ENCODE measurements at places on chromosomes 4 and X.
A peak's percentile ranks its signal among the peaks of the same experiment; 100 is the strongest.

DNA sequence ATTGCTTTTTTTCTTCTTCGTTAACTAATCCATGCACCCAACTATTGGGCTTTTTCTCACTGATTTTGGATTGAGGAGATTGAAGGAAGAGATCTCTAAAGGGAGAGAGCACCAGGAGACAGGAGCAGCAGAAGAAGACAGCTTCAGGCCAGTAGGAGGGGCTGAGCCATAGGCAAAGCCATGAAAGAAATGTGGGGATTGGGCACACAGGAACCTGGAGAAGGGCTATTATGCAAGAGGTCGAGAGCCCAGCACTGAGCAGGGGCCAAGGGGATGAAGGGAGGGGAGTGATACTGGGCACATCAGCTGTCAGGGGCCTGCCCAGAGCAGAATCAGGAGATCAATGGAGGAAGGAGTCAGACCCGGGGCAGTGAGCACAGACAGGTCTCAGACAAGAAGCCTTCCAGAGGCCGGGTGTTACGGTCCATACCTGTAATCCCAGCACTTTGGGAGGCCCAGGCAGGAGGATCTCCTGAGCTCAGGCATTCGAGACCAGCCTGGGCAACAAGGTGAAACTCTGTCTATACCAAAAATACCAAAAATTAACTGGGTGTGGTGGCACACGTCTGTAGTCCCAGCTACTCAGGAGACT lies 140.9 kb downstream of the BCOR start:
- DNase-seq, result no peak

DNA sequence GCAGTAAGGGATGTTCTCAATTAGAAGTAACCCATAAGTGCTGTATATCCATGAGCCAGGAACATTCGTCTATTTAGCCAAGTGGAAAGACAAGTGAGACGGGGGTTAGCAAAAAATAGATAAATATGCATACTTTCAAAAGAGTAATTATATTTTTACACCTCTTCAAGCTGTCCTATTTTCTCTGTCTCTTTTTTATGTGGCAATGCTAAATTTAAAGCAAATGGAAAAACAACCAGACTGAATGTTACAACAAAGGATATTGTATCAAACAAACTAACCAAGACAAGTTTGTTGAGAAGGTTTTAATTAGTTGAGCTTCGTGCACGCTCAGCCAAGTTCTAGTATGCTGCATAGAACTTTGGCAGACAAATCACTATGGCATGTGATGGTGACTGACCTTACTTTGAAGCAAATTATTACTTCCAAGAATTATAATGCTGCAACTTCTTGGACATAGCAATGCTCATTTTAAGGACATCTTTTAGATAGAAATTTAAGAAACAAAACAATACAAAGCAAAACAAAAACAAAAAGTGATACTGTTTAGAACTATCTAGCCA lies 61.4 kb upstream of the TMEM150C start:
- DNase-seq, result no peak

- DNase-seq, result no peak
Measured at GRCh38 chr4:149120331-149121022, 678.3 kb upstream of the NR3C2 start.

GRCh38 chrX:109826954-109827708 lies 94.1 kb upstream of the ACSL4 start:
- DNase-seq, result no peak

- no peak for DNase-seq
Measured at GRCh38 chr4:166123546-166123945, 250.5 kb downstream of the TLL1 start.

GRCh38 chrX:111216293-111216801 lies 53.9 kb downstream of the CAPN6 start:
- DNase-seq, result no peak

GRCh38 chr4:77843628-77844027 lies 19.0 kb upstream of the MRPL1 start:
- DNase-seq, result no peak

DNA sequence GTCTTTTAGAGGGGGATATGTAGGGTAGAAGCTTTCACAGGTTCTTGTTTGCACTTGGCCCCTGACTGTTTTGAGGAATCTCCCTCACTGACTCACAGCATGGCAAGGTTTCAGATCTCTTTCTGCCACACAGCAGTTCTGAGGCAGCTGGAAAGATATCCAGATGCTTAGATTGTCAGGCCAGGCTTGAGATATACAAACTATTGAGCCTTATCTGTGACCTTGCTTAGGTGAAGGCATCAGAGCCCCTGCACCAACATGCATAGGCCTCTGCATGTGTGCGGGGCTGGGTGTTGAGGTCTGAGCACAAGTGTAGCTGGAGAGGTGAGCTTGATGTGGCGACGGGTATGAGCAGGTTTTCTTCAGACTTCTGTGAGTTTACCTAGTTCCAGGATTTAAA lies 80.9 kb upstream of the MSANTD1 start:
- no peak for DNase-seq

DNA sequence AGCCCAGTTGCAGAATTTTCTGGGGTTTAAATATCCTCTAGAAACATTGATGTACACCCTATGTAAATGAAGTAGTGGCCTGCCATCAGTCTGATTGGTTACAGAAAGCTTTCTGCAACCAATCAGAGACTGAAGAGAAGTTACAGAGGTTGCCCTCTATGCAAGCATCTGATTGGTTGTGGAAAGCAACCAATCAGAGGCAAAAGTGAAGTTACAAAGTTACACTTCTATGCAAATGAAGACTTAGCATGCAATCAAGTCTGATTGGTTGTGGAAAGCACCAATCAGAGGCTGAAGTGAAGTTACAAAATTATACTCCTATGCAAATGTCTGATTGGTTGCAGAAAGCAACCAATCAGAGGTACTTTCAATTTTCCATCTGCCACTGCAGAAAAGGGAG lies 51.9 kb upstream of the USP9X start:
- no peak for DNase-seq

GRCh38 chrX:56794404-56795230 lies 65.6 kb downstream of the NBDY start:
- DNase-seq, result peak; percentile 55

GRCh38 chrX:77293331-77293995 lies 153.7 kb upstream of the FGF16 start:
- DNase-seq, result no peak

GRCh38 chrX:105645667-105646357 lies 176.5 kb upstream of the NRK start:
- DNase-seq, result no peak

- no peak for DNase-seq
Measured at GRCh38 chr4:31649878-31650277, 929.7 kb downstream of the PCDH7 start.

- no peak for DNase-seq
Measured at GRCh38 chr4:172207886-172208285, 394.7 kb downstream of the GALNTL6 start.

DNA sequence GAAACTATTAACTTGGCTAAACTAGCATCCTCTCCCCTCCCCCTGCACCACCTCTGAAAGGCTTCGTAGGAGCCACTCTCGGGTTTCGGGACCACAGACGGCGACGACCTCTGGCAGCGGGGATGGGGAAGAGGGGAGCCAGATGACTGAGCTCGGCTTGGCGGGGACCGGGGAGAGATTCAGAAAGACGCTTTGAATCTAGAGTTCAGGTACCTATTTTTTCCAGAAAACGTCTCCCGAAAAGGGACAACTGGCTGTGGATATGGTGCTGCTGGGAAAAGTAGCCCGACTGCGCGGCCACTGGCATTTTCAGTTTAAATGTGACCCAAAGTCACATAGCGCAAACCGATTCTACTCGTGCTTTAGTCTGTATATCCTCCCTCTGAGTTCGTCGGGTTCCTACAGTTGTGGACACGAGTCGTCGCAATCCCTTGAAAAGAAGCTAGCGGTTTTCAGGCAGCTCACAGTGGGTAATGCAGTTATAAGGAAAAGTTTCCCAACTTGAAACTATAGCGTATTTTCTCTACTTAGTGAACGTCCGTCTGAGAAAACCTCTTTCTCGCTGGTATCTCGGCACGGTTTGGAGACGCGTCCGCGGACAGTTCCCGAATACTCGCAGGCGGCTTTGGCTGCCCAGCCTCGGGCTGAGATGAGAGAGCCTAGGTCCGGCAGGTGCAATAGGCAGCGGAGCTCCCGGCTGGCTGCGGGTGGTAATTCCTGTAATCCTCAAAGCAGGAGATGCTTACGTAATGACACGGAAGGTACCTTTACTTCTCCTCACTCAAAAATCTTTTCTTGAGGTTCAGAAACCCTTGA lies 1.3 kb downstream of the PARM1 start:
- no peak for DNase-seq

GRCh38 chr4:112546476-112546875 lies 30.5 kb upstream of the NEUROG2 start:
- DNase-seq, result no peak

DNA sequence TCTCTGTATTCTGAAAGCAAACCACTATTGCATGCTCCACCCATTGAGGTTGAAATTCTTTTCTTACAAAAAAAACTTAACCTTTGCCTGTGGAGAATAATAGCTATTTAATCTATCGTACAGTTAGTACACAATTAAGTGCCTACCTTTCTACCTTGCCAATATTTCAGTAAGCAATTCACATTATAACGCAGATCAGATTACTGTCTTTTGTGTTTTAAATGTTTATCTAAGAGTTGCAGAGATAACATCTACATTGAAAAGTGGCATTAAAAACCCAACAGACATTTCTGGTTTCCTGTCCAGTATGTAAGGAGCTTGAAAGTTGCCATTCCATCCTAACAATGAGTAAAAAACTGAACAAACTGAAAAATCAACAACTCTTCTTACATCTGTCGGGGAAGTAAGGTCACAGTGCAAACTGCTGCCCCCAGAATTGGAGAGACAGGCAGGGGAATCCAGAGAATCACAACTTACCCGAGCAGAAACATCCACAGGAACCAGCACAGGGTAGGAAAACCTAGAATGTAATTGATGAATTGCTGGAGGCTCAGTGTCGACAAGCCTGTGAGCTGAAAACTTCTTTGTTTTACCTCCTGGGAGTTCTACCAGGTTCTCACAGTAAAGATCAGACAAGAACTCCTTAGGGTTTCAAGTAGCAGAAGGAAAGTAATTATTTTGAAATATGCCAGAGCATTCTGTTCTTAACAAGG lies 27.3 kb upstream of the ACSL4 start:
- no peak for DNase-seq

DNA sequence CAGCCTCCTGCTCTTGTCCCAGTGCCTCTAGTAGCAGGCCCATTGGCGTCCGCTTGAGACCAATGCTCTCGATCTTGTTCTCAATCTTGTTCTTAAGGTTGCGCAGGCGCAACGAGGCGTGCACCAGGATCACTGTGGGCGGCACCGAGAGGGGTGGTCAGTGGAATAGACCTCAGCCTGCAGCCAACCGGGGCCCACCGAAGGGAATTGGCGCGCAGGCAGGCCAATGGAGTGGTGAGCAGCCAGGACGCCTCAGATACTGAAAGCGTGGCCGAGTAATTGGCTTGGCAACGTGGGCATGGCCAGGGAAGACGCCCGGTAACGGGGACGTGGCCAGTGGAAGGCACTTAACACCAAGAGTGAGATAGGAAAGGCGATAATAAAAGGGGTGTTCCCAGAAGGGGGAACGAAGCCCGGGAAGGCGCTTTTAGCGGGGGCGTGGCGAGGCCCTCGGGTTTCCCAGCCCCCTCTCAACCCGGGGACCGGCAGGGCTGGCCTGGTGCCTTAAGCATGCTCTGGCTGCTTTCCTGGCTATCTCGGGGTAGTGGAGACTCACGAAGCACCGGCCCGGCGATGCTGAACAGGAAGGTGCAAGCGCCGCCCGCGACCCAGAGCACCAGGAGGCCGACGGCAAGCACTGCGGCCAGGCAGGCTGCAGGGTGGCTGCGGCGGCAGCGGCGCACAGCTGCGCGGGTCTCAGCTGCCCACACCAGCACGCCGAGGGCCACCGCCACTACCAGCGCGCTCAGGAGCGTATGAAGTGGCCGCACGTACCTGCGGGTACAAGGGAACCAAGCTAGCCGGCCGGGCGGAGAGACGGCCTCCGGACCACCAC lies 1.7 kb downstream of the PRAF2 start:
- peak; percentile 88 for DNase-seq

- DNase-seq, result no peak
Measured at GRCh38 chr4:17722356-17722700, 59.1 kb downstream of the FAM184B start.

DNA sequence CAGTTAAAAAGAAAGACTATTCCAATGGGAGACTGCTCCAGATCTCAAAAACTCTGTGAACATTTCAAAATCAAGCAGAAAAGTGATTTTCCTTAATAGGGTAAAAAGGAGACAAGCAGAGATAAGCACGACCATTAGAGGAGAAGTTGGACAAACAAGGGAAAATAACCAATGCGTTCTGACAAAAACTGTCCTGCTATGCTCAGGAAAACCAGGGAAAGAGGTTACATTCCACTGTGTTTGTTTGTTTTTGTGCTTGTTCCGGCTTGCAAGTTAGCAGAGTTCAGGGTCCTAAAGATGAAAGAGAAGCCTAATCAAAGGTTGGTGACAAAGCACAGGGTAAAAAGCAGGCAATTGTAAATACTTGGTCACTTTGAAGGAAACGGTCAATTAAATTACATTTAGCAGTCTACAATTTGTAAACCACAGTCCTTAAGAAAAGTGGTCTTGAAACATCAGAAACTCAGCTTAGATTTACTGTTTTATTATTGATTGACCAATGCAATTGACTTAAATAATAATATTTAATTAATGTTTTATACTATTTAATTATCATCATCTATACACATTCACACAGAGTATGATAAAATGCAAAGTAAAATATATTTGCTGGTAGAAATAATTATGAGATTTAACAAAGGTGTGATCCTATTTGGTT lies 186.2 kb upstream of the CPXCR1 start:
- DNase-seq, result no peak

DNA sequence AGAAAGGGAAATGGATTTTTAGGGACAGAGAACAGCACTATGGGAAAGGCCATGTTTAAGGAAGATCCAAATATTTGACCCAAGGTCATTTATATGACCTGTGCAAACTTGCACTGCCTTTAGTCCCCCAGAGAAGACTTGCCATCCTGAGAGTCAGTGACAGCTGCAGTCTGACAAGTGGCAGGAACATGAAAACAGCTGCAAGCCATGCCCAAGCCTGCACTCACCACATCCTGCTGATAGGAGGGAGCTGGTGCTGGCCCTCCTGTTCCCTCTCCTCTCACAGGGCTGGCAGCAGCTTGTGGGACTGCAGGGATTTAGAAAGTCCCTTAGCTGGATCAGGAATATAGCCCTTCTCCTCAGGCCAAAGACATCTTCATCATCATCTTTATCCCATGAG lies 187.7 kb downstream of the RAP1GDS1 start:
- DNase-seq, result no peak

DNA sequence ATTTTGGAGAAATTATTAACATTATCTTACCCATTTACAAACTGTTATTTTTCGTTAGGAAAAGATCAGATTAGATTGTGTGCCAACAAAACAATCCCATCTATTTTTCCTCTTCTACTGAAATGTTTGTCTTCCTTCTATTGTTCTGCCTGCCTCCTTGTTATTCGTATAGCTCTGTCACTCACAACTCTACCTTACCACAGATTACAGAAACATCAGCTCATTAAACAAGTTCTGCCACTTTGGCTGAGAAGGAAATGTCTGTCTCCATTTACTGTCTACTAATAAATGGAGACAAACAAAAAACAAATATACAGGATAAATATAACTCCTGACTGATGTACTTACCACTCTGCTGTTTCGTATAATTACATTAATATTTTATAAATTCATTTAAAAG lies 211.4 kb downstream of the ENOX2 start:
- DNase-seq, result no peak

- no peak for DNase-seq
Measured at GRCh38 chrX:124634363-124634762, 288.0 kb downstream of the SH2D1A start.
